NCI-H82 (cell line): ENCODE measurements at places on chromosomes 1 and 21.

DNA sequence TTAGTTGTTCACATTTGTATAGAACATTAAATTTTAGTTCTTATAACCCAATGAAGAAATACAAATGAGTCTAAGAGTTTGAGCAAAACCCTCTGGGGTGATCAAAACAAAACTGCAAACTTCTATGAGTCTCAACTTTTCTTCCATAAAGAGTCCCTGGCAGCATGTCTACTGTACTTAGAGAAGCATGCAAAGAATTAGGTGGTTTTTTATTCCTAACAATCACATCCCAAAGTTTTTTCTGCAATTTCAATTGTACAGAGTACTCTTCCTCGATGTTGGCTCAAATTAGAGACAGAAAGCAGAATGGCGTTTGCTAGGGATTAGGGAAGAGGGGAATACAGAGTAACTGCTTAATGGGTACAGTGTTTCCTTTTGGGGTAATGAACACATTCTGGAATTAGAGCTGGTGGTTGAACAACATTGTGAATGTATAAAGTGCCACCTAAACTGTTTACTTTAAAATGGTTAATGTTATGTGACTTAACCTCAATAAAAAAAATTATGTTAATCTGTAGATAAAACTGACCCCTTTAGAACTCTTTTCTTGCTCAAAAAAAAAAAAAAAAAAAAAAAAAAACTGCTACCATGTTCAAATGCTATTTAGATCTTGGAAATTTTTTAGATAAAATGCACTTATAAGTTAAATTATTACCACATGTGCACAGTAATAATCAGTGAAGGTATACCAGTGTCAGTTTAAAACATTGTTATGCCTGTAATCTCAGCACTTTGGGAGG, 4.8 kb downstream of the RC3H1 start:
- peak; percentile 38 for DNase-seq

DNA sequence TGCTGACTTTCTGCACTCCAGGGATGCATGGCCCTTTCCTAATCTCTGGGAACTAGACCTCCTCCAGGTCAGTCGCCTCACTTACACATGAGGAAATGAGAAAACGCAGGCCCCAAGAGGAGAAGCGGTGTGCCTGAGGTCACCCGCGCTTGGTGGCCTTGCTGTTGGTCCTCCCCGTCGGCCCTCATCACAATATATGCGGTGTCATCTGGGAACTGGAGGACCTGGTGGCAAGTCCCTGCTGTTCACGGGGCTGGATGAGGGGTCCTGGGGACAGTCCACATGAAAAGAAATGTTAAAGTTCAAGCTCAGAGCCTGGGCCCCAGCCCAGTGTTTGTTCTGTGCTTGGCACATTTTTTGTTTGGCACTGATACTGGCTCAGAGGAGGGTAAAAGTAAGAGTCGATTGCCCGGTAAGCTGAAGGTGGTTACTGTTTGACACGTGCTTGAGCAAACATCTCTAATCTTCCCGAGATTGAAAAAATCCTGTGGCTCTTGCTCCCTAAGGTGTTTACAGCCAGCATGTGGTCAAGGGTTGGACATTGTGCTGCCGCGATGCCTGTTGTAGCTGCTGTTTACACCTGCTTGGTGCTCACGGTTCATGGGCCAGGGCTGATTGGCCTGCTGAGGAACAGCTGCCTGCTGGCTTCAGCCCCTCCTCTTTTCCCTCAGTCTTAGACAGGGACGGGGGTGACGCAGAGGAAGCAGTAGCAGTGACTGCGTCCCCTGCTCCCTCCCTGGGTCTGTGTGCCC, 5.2 kb downstream of the COQ8A start:
- peak; percentile 30 for DNase-seq

- DNase-seq: no peak
These were observed 6.4 kb downstream of the C1orf116 start for GRCh38 chr1:207026104-207026534.

GRCh38 chr1:53046930-53047329, 15.1 kb upstream of the PODN start:
- DNase-seq: peak; percentile 58

DNA sequence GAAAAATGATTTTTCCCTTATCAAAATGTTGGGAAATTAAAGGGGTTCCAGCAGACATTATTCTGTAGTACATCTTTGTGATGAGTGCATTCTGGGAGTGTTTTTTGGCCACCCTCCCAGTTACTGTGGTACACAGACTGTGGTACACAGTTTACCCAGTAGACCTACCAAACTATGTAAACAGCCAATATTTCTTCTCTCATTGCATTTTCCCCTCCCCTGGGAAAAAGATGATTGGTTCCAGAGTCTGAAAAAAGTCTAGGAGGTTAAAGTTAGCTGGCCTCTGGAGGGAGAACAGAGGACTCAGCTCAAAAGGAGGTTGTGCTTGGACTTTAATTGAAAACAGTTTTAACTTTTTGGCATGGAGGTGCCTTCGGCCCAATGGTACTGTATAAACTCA, 42.5 kb downstream of the PGM1 start:
- no peak for DNase-seq

DNA sequence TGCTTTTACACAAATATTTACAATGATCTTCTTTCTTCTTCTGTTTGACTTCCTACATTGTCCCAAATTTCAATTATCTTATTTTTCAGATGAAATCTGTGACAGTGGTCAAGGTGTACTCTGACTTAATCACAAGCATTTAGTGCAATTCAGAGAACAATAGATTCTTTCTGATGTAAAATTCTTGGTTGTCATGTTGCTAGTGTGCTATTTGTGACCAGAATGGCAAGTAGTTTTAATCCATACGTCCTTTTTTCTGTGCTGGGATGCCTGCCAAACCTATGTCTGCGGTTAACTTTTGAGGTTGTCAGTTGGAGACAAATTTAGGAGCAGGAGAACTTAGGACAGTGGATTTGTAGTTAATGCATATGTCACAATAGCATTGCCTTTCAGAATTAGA, 31.0 kb downstream of the NCAM2 start:
- DNase-seq: no peak

DNA sequence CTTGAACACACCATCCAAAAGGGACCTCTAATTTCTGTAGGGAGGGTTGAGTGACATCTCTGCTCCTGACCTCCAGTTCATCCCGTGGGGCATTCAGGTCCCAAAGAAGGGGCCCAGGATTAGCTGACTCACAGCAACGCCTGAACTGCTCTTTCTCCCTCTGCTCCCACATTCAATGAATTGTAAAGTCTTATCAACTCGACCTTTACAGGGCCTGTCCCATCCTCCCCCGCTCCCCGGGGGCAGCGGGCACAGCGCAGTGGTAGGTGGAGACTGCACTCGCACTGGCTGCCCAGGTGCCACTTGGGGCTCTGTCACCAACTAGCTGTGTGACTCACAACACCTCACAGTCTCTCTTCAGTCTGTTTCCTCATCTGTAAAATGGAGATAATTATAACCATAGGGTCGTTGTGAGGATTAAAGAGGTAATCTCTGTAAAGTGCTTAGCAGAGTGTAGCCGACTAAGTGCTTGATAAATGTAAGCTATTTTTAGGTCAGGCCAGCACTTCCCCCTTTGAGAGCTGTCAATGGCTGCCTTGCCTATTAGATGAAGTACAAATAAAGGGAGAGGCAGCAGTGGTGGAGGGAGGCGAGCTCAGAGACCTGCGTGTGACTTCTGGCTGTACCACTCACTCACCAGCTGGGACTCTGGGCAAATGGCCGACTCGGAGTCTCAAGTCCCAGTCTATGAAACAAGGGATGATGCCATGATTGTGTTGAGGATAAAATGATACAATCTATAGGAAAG, 637 bp upstream of the MYBPHL start:
- DNase-seq: peak; percentile 99

DNA sequence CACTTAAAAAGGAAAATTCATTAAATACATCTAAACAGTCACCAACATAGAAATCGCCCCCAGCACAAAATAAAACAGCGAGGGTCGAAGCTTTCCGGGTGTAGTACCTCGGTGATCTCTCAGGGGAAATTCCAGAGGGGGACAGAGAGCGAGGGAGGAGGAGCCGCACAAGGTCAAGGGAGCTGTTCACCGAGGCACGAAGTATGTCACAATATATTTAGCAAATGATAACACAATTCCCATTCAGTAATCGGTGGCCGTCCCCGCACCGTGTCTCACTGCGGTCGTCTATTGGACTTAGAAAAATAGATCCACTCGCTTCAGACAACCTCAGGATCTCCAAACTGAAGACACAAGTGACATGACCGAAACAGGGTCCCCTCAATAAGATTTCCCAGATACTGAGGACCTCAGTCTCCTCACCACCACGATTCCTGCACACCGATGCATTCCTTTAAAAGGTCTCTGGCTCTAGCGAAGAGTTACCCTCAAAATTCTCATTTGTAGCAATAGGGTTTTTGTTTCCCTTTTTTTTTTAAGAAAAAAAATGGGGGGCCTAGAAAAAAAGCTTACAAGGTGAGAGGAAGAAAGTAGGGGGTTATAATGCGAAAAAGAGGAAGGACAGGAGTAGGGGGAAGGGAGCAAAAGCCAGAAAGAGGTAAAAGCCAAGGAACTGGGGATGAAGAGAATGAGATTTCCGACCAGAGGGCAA, 1.1 kb downstream of the LPGAT1 start:
- peak; percentile 83 for DNase-seq

GRCh38 chr1:107870696-107871095, 94.3 kb downstream of the VAV3 start:
- no peak for DNase-seq

- no peak for DNase-seq
These were observed 43.7 kb upstream of the MAB21L3 start for GRCh38 chr1:116067566-116067890.

GRCh38 chr1:99737016-99737415, 29.4 kb downstream of the FRRS1 start:
- DNase-seq: peak; percentile 96

- no peak for DNase-seq
These were observed 4.8 kb downstream of the PPT1 start for GRCh38 chr1:40092241-40092640.

DNA sequence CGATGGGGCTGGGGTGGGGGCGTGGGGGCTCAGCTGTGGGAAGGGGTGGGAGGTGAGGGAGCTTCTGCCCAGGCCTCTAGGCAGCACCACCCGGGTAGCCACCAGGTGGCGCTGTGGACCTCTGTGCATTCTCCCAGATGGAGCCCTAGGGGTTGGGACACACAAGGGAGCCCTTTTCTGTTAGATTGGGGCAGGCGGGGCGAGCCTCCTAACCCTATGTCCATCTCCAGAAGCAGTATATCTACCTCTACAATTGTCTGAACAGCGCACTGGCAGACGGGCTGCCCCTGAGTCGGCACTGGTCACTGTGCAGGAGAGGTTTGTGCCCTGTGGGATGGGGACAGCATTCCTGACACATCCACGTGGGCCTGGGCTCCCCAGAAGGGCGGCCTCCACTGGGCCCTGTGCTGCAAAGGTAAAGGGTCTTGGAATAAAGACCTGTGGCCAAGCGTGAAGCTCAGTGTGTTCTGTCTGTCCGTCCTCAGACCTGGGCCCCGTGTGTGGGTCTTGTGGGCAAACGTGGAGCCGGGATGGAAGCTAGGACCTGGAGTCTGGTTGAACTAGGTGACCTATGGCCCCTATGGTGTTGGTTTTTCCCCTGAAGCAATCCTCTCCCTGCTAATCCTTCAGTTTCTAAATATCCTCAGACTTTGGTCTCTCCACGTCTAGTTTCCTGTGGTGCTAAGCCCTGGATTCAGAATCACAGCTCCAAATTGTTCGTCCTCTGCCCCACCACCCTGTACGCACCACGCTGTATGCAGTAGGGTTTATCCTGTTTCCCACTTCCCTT, 4.4 kb upstream of the LGR6 start:
- DNase-seq: peak; percentile 93

DNA sequence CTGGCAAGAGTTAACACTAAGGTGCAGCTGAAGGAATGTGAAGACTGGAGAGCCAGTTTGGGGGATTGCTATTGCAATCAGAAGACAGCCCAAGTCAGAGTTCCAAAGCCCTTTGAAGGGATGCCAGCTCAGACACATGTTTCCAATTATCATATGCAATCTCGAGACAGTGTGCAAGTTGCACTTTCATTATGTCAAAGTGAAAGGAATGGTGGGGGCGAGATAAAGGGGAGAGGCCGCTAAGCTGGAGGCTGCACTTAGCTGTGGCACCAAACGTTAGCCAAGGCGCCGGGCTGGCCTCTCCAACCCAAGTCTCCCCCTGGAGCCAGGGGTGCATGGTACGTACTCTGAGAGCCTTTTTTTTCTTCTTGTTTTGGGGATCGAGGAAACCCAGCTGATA, 58.0 kb downstream of the NGF start:
- no peak for DNase-seq

DNA sequence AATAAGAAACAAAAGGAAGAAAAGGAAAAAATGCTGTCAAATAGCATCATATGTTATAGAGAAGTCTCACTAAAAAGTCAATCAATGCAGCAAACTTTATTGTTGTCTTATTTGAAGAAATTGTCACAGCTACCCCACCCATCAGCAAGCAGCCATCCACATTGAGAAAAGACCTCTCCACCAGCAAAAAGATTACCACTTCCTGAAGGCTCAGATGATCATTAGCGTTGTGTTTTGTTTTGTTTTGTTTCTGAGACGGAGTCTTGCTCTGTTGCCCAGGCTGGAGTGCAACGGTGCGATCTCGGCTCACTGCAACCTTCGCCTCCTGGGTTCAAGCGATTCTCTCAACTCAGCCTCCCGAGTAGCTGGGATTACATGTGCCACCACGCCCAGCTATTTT, 29.0 kb downstream of the ATP2B4 start:
- no peak for DNase-seq
